ENCODE measurements at places on chromosomes 5 and 9.

DNA sequence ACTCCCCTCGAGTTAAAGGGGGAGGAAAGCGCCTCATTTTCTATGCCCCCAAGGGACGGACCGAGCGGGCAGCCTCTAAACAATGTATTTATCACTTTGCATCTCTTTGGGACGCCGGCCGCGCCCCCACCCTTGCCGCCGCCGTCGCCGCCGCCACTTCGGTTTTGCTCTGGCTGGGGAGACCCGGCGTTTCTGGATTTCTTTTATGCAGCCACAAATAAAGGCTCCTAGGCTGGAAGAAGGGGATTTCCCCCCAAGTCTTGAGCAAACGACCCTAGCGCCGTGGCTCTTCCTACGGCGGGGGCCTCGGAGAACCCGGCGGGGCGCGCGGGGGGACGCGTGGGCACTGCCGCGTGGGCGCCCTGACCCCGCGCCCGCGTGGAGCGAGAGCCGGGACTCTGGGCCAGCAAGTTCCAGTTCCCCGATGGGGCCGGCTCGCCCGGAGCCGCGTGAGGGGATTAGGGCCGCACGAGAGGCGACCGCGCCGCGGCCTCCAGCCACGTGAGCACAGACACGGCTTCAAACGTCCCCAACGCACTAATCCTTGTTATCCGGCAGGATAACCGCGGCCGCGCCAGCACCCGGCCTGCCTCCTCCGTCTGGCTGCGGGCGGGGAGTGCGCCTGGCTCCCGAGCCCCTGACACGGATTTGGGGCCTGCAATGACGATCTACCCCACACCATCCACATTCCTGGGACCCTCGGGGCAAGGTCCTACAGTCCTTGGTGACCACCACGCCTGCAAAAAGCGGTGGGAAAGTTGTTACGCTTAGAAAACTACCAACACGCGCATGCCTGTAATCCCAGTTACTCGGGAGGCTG lies 7.9 kb upstream of the NEUROG1 start:
- DNase-seq = no peak

GRCh38 chr5:113989278-113989912 lies 372.5 kb upstream of the KCNN2 start:
- DNase-seq = no peak

- DNase-seq = no peak
These were observed 137.9 kb downstream of the FAM114A2 start for GRCh38 chr5:153900703-153901395.

DNA sequence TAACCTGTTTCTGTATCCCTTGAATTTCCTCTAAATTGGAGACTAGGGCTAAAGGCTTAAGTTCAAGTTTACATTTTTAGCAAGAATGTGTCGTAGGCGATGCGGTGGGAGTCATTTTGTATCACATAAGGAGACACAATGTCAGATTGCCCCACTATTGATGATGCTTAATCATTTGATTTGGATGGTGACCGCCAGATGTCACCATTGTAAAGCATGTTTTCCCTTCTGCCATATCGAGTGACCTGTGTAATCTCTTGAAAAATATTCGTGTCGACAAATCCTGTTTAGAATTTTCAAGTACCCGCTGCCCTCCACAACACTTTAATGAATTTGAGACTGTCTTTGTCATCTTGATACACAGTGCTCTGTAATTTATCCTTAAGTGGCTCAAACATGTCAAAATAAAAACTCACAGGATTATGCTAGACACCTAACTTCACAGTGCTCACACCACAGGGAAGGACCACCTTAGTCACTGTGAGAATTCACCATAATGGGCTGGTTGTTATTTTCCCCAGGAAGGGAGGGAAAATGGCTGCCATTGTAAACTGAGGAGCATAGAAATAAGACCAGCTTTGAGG lies 34.5 kb upstream of the SLC46A2 start:
- DNase-seq = no peak

GRCh38 chr9:28378231-28378630 lies 805.0 kb upstream of the C9orf72 start:
- DNase-seq = no peak

- no peak for DNase-seq
These were observed 90.6 kb downstream of the PHF2 start for GRCh38 chr9:93667006-93667405.

- no peak for DNase-seq
These were observed 116.0 kb downstream of the PSD2 start for GRCh38 chr5:139911425-139912120.

DNA sequence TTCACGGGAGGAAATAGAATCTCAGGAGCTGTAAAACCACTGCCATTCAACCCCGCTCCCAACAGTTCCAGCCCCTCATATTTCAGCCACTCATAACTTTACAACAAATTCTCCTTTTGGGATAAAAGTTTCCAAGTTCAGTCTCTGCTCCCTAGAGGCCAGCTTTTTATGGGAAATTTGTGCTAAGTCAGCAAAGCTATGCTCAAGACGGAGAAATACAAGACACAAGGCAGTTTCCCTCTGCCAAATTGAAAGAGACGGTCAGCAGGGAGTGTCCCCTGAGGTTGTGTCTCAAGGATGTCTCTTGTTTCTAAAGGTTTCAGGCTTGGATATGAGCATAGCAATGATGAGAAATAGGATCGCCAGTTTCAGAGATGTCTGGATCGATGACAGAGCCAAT lies 608.6 kb downstream of the CCDC171 start:
- DNase-seq = no peak

DNA sequence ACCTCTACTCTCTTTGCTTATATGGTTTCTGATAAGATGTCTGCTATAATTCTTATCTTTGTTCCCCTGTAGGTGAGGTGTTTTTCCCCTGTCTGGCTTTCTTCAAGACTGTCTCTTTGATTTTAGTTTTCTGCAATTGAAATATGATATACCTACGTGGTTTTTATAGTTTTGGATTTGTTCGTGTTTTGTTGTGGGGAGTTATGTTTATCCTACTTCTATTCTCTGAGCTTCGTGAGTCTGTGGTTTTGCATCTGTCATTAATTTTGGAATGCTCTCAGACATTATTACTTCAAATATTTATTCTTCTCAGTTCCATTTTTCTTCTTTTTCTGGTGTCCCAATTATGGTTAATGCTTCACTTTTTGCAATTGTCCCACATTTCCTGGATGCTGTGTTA lies 521.3 kb downstream of the KCTD16 start:
- no peak for DNase-seq

DNA sequence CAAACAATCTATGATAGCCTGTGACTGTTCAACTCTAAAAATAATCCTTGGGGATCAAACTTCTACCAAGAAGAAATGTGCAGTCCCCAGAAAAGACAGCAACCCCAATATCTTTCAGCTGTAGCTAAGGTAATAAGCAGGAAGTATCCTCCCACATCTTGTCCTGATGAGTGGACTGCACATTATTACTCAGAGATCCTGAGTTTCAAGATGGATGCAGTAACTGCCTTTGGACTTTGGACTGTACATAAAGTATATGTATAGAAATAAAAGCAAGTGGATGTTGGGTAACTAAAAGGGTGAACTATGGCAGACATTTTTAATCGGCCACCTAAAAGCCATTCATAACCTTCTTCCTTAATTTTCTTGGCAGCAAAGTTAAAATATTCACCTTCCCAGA lies 45.1 kb downstream of the SMIM23 start:
- no peak for DNase-seq

DNA sequence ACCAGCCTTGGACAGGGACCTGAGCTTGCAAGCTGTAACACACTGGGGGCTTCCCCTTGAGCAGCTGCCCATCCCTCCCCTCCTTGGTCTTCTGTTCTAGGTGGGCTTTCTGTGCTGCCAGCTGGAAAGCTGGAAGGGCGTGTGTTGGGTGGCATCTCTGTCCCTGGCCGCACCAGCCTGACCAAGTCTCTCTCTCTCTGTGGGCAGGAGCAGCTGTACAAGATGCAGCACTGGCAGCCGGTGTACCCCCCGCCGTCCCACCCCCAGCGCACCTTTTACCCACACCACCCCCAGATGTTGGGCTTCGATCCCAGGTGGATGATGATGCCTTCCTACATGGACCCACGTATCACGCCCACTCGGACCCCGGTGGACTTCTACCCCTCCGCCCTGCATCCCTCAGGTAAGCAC lies 32.1 kb upstream of the POMT1 start:
- no peak for DNase-seq

GRCh38 chr9:127390248-127390545 lies 6.8 kb upstream of the SLC2A8 start:
- no peak for DNase-seq

DNA sequence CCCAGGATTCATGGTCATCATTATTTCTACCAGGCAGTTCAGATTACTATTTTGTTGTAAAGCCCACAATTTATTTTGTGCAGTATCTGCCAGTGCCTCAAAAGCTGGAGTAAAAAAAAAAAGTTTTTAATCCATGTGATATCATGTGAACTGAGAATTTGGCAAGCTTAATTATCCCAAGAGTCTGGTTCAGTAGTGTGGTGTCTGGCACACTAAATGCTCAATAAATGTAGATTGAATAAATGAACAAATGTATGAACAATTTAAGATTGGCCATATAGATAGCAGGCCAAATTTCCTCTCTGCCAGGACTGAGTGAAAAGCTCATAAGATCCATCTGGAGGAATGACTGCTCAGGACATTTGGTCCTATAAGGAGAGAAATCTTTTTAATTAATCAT lies 533.0 kb downstream of the TLE1 start:
- DNase-seq = no peak

GRCh38 chr5:39209924-39210323 lies 9.4 kb downstream of the FYB1 start:
- DNase-seq = peak; percentile 84

DNA sequence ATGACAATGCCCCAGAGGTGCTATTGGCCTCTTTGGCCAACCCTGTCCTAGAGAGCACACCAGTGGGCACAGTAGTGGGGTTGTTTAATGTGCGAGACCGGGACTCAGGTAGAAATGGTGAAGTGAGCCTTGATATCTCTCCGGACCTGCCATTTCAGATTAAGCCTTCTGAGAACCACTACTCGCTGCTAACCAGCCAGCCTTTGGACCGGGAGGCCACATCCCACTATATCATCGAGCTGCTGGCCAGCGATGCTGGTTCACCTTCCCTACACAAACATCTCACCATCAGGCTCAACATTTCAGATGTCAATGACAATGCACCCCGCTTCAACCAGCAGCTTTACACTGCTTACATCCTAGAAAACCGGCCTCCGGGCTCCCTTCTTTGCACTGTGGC lies 1.4 kb downstream of the PCDHGC5 start:
- no peak for DNase-seq

DNA sequence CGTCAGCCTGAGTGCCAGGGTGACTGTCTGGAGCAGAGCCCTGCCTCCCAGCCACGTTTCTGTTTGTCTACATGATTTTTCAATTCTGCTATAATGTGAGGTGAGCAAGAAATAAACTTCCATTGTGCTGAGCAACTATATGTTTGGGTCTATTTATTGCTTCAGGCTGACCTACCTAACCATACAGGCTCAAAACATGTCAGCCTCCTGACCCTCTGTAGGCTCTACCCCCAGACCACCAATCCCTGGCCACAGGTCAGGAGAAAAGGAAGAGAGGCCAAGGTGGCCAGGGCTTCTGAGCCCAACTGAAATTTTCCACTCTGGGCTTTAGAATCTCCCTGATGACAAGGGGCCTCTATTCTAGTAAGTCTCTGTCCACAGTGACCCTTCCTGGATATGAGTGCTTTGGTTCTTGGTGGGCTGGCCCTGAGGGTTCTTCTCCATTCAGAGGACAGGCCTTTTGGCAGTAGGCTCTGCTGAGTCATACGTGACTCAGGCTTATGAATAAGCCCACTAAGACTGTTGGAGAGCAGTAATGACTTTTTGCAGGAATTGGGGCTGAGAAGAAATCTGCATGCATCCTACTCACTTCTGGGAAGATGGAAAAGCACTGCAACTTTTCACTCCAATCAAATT lies 117.2 kb upstream of the TBCA start:
- DNase-seq = no peak

DNA sequence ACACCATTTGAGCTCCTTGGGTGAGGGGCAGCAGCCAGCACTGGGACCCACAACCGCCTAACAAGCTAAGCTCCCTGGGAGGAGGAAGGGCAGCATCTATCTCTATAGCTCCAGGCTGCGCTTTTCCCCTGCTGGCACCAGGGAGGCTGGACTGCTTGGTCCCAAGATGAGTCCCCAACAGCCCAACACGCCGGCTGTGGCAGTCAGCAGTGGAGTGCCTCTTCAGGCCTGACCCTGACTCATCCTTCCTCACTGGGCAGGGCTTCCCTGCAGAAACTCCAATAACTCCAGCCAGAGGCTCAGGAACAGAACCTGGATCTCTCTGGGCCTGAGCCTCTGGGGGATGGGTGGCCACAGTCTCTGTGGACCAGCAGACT lies 113.7 kb upstream of the ADAMTS16 start:
- no peak for DNase-seq

GRCh38 chr5:88399561-88399960 lies 130.9 kb upstream of the TMEM161B start:
- no peak for DNase-seq

DNA sequence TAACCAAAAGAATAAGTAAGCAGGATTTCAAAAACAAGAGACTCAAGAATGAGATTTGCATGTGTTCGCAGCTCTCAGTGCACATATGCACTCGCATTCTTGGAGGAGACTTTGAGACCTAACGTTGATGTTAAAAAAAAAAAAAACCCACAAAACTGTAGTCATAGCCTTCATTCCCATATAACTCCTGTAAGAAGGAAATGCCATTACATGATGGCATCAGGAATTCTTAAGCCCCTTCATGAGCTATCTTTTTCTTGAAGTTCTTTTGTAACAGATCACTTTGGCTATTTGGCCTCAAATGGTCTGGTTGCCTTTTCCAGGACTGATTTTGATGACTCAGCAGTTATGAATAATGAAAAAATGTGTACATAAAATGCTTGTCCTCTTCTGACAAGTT lies 113.8 kb downstream of the ALDH1A1 start:
- DNase-seq = no peak

GRCh38 chr5:131957721-131958441 lies 12.4 kb upstream of the MEIKIN start:
- no peak for DNase-seq

DNA sequence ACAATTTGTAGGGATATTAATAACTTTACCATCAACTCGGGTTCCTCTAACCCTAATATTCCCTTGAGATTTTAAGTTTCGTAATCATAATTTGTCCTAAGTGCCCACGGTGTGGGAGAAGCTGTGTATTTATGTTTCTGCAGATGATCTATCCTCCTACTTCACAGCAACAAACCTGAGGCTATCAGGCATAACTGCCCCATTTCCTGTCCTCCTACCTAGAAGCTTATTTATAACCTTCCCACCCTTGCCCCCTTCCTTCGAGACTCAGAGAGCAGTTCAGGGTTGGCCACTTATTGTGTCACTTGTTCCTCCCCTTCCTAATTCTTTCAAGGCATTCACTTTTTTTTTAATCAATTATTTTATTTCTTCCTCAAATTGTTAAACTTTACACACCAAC lies 29.6 kb upstream of the LCP2 start:
- DNase-seq = no peak

- no peak for DNase-seq
These were observed 260.7 kb downstream of the SYK start for GRCh38 chr9:91062281-91062680.

DNA sequence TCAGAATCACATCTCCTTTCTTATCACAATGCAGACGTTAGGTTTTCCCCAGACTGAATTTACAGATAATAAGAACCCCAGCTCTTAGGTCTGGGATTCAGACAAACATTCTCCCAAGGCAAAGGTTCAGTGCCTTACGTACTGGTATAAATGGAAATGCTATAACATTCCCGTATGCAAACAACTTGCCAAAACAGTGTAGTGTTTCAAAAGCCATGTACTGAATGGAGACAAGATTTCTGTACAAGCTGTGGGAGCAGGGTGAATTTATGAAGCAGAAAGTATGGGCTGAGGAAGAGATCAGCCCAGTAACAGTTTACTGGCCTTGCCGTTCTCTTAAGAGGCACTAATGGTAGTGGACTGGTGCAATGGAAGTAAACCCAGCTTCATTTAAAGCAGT lies 225.5 kb upstream of the ZNF462 start:
- DNase-seq = no peak

GRCh38 chr5:34460496-34460895 lies 195.6 kb upstream of the RAI14 start:
- no peak for DNase-seq
